ENCODE measurements at places on chromosomes 1 and 21. TPM values are rescaled to one million over a fixed set of nuclear protein-coding genes. Genes with fewer than 3 reads are reported as not detected.

Gene AMY1A
- not detected for total RNA-seq

Gene KRTAP21-2
- not detected for total RNA-seq

Gene NAV1
- total RNA-seq = 34.7 TPM

Gene DMBX1
- not detected for total RNA-seq

Gene SPRR2E
- total RNA-seq = not detected

Gene CSF3R
- not detected for total RNA-seq

Gene S100A7
- total RNA-seq = not detected

Gene ACTA1
- 0.34 TPM for total RNA-seq

Gene LRRC71
- total RNA-seq = not detected

Gene WNT3A
- total RNA-seq = not detected

Gene SLAMF9
- total RNA-seq = not detected

Gene PTPN7
- not detected for total RNA-seq

- no peak for DNase-seq
Observed at GRCh38 chr1:51299185-51299885, 31.0 kb downstream of the TTC39A start.

- DNase-seq = no peak
Observed at GRCh38 chr1:36320291-36320761, 3.1 kb downstream of the EVA1B start.

DNA sequence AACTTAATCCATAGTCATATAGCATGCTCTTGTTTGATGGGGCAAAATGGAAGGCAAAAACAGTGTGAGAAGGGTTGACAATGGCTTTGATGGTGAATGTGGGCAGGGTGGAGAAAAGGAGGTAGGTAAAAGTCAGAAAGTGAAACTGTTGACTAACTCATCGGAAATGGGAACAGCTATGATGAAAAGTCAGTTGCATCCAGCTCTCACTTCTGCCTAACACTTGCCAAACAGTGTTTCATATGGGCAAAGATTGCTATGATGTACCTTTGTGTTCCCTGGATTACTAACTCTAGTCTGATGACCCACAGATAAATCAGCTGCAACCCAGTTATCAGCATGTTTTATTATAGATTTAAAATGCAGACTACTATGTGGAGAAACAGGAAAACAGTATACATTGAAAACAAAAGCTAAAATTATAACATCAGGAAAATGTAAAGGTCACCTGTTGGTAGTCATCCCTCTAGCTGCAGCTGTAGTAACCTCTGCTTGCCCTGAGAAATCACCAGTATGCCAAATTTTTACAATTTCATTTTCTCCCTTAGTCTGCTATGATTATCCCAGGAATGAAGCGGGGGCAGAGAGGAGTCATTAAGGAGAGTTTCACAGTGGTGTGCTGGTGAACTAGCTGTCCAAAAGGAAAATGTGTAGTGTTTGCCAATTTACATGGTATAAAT, 11.7 kb downstream of the TNFSF18 start:
- DNase-seq = no peak

- no peak for DNase-seq
Observed at GRCh38 chr1:19377812-19378718, 65.9 kb downstream of the SLC66A1 start.

DNA sequence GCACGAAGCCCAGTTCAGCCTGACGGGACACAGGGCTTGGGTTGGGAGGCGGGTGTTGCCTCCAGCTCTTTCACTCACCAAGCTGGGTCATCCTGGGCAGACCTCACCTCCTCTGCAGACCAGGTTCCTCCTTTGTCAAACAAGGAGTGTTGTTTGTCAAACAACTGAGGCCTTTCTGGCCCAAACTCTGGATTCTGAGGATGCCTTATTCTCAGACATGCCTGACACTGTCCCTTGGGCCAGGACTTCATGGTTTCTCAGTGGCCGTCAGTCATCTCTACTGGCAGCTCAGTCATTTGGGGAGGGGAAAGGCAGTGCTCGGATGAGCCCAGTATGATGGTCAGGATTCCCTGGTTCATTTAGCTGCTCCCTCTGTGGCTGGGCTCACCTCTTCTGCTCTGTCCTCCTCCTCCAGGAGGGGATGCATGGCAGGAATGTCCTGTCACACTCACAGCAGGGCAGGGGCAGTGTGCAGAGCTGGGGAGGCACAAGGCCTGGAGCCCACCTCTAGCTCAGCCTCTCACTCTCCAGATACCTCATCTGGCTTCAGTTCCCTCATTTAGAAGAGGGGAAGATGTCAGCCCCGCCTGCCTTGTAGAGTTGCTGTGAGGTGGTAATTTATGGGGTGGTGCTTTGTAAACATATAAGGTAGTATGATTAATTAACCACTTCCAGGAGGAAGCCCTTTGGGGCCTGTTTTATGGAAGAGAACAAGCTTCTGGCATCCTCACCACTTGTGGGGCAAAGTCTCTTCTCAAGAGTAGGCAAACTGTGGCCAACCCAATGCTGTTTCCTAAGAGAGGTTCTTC, 20.6 kb downstream of the SLC2A1 start:
- DNase-seq = peak; percentile 39

DNA sequence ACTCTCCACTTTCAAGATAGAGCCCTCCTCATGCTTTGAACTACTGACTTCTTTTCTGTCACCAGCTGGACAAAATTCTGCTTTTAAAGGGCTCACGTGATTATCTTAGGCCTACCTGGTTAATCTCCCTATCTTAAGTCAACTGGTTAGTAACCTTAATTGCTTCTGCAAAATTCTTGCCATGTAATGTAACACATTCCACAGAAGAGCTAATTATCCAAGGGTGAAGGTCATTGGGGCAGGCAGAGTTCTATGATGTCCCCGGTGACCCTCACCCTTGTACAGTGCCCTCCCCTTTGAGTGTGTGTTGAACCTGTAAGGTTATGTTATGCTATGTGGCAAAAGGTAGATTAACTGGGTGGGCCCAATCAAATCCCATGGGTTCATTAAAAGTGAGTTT, 25.2 kb upstream of the FOXE3 start:
- DNase-seq = no peak

DNA sequence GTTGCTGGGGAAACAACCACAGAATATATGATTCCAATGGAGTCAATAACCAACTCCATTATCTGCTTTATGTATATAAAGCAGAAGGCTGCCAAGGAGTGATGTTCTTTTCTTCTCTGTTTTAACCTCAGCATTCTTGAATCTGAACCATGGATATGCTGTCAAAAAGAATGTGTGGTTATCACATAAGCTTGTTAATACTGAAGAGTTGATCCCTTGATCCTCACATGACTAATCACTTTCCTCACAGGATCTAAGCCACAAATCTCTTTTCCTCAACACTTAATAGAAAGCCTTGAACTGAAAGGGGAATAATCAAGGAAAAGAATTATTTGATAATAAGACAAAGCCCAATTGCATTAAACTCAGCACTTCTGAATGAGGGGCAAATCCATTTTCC, 271.3 kb upstream of the KIAA0040 start:
- DNase-seq = no peak

- DNase-seq = no peak
Observed at GRCh38 chr1:40620586-40621210, 44.8 kb downstream of the RIMS3 start.

DNA sequence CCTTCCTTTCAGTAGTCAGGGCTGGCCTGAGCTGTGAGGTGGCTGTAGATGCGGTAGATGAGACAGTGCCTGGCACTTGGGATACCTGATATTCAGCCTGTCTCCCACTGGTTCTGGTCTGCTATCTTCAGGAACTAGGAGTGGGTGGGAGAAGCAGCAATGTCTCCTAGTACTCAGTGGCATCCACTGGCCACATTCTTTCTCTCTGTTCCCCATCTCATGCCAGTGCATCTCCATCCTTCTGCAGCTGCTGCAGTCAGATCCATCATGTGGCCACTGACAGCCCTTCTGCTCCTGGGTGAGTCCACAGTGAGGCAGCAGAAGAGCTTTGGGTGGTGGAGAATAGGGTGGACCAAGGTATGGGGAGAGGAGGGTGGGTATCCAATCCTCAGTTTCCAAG, 1.1 kb downstream of the FCRLB start:
- DNase-seq = no peak

GRCh38 chr1:100585786-100586185, 47.8 kb downstream of the GPR88 start:
- DNase-seq = peak; percentile 87

DNA sequence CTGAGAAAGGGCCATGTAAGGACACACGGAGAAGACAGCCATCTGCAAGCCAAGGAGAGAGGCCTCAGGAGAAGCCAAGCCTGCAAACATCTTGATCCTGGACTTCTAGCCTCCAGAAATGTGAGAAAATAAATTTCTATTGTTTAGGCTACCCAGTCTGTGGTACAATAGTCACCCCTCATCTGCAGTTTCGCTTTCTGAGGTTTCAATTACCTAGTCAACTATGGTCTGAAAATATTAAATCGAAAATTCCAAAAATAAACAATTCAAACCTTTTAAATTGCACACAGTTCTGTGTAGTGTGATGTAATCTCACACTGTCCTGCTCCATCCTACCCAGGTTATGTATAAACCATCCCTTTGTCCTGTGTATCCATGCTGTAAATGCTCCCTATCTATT, 52.6 kb downstream of the ZNF644 start:
- no peak for DNase-seq

DNA sequence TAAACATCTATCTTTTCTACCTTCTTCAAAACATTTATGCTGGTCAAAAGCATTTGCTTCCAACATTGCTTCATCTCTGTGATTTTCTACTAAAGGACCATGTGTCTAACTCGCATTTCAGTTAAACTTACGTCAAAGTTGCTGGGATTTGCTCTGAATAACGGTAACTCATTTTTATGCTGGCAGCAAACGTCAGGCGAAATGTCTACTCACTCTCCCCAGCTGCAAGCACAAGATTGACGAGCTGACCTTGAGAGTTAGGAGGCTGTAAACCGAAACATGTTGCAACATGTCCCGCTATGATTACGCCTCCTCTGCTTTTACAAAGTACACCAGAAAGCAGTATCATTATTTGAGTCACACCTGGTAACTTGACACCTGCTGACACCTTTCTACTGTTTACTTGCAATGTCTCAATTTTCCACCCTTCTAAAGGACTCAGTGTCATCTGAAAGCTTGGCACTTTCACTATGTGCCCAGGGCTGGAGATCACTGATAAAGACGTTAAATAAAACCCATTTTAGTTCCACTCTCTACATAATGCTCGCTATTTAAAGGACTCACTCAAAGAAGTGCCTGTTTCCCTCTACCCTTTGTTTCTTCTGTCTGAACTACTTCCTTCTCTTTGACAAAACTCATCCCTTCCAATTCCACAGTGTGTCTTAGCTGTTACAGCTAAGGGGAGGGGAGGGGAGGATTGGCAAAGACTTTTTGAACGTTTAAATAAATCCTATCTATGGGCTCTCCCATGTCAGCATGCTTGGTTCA, 111.9 kb downstream of the PTPN14 start:
- no peak for DNase-seq

DNA sequence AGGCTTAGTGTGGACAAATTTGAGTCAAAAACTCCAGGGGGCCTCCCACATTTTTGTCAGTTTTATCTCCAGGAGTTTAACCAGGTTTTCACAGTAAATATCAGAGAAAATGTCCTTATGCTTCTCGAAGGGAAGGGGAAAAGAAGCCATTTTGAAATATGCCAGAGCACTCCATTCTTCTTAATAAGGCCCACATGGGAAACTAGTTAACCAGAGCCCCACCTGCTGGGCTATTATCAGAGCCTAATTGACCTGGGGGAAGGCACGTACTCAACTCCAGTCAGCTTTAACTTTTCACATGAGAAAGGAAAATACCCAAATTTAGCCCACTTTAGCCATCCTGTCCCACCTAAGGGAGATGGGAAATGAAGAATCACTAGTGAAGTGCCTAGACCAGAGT, 296.3 kb downstream of the PTBP2 start:
- DNase-seq = no peak

DNA sequence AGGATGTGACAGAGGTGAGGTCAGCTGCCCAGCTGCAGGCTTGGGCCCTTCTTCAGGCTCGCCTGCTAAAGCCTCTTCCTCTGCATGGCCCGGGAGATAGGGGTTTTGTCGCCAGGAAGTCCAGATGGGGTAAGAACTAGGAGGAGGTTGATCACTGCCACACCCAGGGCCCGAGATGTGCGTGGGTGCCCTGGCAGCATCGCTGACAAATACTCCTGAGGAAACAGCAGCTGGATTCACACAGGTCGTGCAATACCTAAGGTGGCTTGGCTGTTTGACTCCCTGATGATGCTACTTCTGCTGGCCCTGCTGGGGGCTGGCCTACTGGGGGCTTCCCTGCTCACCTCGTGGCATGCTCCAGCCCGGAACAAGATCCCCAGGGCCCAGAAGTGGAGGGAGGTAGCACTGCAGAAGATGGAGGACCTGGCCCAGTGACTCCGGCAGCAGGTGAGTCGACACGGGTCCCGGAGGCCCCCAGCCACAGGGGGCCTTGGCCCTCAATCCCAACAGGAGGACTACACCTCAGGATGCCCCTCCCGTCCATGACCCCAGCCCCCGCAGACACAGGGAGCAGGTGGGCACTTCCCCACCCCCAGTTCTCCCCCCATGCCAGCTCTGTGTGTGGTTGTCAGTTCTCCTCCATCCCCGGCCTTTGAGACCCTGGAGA, 29.6 kb downstream of the FAAH start:
- no peak for DNase-seq

- DNase-seq = peak; percentile 73
Observed at GRCh38 chr1:224635356-224635755, 19.2 kb downstream of the CNIH3 start.

DNA sequence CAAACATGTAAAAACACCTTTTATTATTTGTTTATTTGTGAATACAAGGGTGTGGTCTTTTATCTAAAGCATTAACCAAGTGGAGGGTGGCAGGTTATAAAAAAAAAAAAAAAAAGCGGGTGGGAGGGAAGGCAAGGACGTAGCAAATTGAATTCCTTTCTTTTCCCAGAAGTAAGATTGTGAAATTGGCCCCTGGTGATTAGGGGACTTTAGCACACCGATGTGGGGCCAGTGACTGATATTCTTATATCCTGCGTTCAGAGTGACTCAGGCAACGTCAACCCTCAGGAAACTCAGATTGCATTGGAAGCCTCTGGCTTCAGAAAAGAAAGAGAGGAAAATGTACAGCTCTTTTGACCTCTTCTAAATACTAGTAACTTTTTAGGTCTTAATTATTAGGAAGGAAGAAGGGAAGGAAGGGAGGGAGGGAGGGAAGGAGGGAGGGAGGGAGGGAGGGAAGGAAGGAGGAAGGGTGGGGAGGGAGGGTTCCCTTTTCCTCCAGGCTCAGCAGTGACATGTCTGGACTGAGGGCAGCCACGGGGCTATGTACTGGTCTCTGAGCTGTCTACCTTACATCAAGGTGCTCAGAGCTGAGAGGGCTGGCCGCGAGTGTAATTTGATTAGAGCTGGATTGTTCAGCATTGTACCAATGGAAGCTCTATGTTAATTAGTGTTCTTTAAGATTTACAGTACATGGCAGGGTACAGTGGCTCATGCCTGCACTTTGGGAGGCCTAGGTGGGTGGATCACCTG, 30.2 kb downstream of the EVA1C start:
- no peak for DNase-seq

- no peak for DNase-seq
Observed at GRCh38 chr1:207922554-207922953, 11.6 kb upstream of the CD34 start.

- DNase-seq = no peak
Observed at GRCh38 chr1:64553285-64553684, 83.4 kb downstream of the CACHD1 start.

DNA sequence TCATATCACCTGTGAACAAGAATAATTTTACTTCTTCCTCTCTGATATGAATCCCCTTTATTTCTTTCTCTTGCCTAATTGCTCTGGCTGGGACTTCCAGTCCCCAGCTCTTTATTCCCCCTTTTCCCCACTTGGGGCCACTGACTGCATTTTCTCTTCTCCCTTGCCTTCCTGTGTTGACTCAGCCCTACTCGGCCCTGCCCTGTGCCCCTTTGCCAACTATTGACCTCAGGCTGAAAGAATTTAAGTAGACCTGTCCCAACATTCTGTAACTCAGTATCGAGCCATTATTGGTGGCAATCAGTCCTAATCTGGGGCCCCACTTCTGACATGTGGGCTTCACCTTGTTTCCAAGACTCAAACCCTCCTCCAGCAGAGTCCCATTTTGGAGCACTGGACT, 60.6 kb upstream of the STUM start:
- no peak for DNase-seq
